ENCODE measurements at places on chromosomes 16 and 17.

DNA sequence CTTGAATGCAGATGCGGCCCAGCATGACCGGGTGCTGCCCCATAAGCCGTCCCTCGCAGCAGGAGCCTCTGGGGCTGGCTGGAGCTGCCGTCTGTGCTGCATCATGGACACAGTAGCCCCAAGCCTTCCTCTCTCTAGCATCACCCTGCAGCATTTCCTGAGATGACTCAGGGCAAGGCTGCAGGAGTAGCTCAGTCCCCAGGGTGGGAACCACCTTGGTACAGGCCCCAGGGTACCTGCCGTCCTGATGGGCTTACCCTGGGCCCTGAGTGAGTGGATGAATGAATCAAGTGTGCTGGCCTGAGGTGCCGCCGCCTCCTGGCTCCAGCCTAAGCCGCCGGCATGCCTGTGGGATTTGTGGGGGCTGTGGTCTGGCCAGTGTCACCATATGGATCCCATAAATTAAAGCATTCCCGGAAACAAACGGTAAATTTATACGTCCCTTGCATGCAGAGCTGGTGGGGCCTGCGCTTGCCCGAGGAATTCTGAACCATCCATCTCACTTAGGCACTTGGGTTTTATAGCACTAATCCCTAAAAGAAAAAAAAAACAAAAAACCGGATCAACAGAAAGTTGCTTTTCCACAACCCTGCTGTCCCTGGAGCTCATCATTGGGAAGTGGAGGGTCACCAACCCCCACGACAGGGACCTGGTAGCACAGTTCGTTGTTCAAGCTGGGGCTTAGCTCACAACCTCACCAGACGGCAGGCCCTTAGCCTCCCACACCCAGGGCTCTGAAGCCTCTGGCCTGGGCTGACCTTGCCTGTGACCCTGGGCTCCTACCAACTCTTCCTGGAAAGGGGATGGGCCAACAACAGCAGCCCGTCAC is 242.6 kb upstream of the CIBAR2 start:
- H3K4me1 ChIP-seq = no peaks in the 10 kb centered on the region
- no peak overlapping the region for H3K4me3 ChIP-seq
- no peaks in the 10 kb centered on the region for H3K27me3 ChIP-seq
- H3K36me3 ChIP-seq = no peaks in the 10 kb centered on the region
- DNase-seq = no peak

GRCh38 chr17:35404360-35404759 is 27.9 kb downstream of the SLFN12 start:
- H3K4me1 ChIP-seq = no peaks in the 10 kb centered on the region
- no peaks in the 10 kb centered on the region for H3K27me3 ChIP-seq
- H3K4me3 ChIP-seq = no peak overlapping the region
- no peak for DNase-seq

DNA sequence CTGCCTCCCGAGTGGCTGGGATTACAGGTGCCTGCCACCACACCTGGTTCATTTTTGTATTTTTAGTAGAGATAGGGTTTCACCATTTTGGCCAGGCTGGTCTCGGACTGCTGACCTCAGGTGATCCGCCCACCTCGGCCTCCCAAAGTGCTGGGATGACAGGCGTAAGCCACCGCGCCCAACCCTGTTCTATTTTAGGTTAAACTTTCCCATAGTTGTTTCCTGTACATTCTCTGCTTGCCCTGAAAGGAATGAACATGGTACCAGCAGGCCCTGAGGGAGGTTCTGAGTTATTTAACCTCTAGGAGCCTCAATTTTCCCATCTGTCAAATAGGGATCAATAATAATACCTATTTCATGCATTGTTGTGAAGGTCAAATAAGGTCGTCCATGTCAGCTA is 11.0 kb upstream of the CDH5 start:
- H3K4me1 ChIP-seq = peaks cover 2% of the 10 kb centered on the region
- no peak overlapping the region for H3K27ac ChIP-seq
- no peaks in the 10 kb centered on the region for H3K27me3 ChIP-seq

GRCh38 chr17:16243801-16244567 is 27.0 kb downstream of the PIGL start:
- peaks cover 3% of the 10 kb centered on the region for H3K4me1 ChIP-seq
- no peaks in the 10 kb centered on the region for H3K36me3 ChIP-seq
- no peak overlapping the region for H3K4me3 ChIP-seq
- DNase-seq = no peak
- no peak overlapping the region for H3K27ac ChIP-seq
